MG63 (cell line): ENCODE measurements at places on chromosomes 13 and 19. TPM values are rescaled to one million over a fixed set of nuclear protein-coding genes. Genes with fewer than 3 reads are reported as not detected.

Gene KLK14
- total RNA-seq: not detected in 2 replicates

DNA sequence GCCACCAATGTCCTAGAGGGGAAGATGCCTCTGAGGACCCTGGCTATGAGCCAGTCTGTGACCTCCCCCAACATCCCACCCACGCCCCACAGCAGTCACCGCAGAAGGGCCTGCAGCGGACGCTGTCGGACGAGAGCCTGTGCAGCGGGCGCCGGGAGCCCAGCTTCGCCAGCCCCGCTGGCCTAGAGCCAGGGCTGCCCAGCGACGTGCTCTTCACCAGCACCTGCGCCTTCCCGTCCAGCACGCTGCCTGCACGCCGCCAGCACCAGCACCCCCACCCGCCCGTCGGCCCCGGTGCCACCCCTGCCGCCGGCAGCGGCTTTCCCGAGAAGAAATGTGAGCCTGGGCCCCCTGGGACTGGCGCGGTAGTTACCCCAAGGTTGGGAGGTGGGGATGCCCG, 30.6 kb downstream of the DPF1 start:
- DNase-seq: no peak

DNA sequence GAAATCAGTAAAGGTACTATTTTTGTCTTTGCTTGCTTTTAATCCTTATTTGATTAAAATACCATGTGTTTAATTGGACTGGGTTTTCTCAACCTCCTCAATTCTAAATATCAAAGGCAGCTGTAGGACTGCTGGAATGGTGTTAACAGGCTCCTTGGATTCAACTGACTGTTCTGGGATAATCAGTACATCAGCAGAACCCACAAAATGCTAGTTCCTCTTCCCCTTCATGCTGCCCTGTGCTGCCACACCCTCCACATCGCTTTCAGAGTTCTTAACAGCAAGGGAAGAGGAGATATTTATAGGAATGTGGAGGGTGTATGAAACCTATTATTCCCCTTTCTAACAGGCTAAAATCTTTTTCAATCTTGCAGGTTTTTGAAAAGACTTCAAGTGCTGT, 82.4 kb downstream of the KCTD12 start:
- no peak for DNase-seq

Gene SERPINE3
- total RNA-seq: not detected in 2 replicates

DNA sequence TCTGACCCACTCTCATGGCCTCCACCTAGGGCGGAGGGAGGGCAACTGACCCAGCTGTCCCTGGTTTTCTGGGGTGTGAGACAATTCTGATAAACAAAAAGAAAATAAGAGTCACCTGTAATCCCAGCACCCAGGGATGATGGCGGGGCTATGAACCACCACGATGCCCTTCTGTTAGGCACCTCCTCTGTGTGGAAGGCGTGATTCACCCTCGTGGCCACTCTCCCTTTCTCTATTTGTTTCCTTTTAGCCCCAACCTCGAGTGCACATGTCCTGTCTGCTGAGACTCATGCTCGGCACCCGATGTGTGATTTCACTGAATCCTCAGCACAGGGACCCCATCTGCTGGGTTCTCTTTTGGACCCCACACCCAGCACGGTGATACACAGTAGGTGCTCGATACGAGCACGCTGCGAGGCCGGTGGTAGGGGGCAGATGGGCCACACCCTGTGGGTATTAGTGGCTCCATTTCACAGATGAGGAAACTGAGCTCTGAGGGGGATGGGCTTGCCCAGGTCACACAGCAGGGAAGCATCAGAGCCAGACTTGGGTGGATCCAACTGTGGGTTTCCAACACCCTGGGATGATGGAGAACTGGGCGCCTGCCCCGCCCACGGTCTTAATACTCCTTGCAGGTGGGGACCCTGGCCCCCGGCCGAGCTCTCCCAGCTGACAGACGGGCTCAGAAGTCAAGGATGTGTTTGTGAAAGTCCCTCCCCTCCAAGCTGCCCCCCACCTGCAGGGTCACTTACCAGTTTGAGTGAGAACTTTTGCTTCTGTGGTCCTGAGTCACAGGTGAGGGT, 24.9 kb downstream of the VRK3 start:
- no peak for DNase-seq
